Anterior cingulate cortex (tissue), 58 donors: ENCODE measurements at places on chromosomes 4 and X.

- no peak for DNase-seq
Observed at GRCh38 chr4:111393781-111394180, 751.5 kb upstream of the FAM241A start.

GRCh38 chrX:22203186-22203585 is 69.5 kb upstream of the CBLL2 start:
- no peak for DNase-seq

GRCh38 chrX:154596290-154596929 is 11.5 kb downstream of the CTAG1A start:
- no peak for DNase-seq

DNA sequence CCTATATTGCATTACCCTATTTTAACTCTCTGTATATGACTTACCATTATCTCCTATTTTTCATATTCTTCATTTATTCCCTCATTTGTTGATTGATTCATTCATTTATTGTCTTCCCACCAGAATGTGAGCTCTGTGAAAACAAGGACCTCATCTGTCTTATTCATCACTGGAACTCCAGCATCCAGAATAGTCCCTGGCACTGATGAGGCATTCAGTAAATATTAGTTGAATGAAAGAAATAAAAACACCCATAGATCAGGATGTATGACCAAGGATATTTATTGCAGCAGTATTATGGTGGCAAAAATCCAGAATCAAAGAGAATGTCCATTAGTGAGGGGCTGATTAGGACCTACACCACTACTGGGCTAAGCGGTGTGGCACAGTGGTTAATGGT is 164.9 kb downstream of the SPRY1 start:
- DNase-seq: no peak

- no peak for DNase-seq
Observed at GRCh38 chrX:1751781-1752180, 136.9 kb downstream of the ASMT start.

- DNase-seq: no peak
Observed at GRCh38 chr4:56321251-56321650, 66.0 kb downstream of the AASDH start.

- DNase-seq: no peak
Observed at GRCh38 chrX:120755066-120755846, 120.4 kb downstream of the CT47B1 start.
